H4 (cell line): ENCODE measurements at places on chromosomes 1 and 21. TPM values are rescaled to one million over a fixed set of nuclear protein-coding genes. Genes with fewer than 3 reads are reported as not detected.

Gene PTAFR
- 0.04 TPM in 1 of 2 replicates, not detected in the other for total RNA-seq

Gene DIPK1A
- 22.2 and 25.7 TPM in 2 replicates for total RNA-seq

Gene ZCCHC17
- 33.6 and 50.2 TPM in 2 replicates for total RNA-seq

Gene CFAP126
- total RNA-seq: not detected in 2 replicates

Gene AADACL4
- total RNA-seq: not detected in 2 replicates
